ENCODE measurements at places on chromosomes 1 and 21. TPM values are rescaled to one million over a fixed set of nuclear protein-coding genes. Genes with fewer than 3 reads are reported as not detected.

- DNase-seq, result no peak
Measured at GRCh38 chr1:29675481-29676263, 439.4 kb downstream of the PTPRU start.

GRCh38 chr1:229093609-229094336, 177.1 kb upstream of the RAB4A start:
- no peak for DNase-seq

- DNase-seq, result no peak
Measured at GRCh38 chr1:107933736-107934135, 31.2 kb downstream of the VAV3 start.

- DNase-seq, result no peak
Measured at GRCh38 chr1:74502432-74502831, 10.0 kb downstream of the LRRC53 start.

DNA sequence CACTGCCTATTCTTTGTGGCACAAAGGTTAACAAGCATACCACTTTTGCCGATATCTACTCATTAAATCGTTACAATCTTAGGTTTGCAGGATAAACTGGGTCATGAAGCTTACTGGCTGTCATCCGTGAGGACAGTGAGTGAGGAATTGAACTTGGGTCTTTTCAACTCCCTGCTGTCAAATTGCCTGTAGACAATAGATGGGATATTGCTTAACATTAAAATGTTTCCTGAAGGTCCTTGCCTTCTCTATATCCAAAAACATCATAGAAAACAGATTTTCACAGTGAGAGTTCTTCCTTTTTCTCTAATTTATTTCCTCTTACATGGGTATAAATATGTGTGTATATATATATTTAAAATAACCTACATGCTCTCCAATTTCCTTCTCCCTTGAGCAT, 257.8 kb downstream of the LMO4 start:
- DNase-seq, result no peak

DNA sequence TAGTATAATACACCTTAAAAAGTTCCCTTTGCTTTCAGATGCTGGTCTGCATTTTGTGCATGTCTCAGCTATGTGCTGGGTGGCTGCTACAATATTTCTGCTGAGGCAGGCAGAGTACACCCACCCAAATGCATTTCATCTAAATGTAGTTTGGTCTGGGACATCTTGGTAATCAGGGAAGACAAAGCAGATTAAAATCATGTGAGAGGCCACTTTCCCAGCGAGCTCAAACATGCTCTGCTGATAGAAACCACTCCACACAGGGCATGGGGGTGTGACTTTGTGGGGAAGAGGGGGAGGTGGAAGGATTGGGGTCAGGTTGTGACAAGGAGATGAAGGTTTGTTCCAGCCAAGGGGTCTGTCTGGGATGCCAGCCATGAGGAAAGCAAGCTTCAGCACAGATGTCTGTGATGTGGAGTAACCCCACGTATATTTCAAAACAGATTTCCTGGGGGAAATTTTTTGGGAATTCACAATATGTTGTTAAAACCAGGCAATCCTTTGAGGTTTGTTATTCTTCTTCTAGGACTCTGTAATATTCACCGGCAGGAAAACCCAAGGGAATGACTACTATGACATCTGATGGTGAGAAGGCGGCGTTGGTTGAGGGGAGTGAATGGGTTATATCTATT, 255.1 kb upstream of the FGGY start:
- no peak for DNase-seq

- DNase-seq, result no peak
Measured at GRCh38 chr1:205950280-205950679, 7.0 kb upstream of the SLC26A9 start.

- peak; percentile 92 for DNase-seq
Measured at GRCh38 chr1:8873506-8874229, 4.8 kb downstream of the ENO1 start.

GRCh38 chr1:6547301-6547700, 7.0 kb downstream of the NOL9 start:
- no peak for DNase-seq

GRCh38 chr21:45211661-45212060, 76.0 kb downstream of the POFUT2 start:
- no peak for DNase-seq

DNA sequence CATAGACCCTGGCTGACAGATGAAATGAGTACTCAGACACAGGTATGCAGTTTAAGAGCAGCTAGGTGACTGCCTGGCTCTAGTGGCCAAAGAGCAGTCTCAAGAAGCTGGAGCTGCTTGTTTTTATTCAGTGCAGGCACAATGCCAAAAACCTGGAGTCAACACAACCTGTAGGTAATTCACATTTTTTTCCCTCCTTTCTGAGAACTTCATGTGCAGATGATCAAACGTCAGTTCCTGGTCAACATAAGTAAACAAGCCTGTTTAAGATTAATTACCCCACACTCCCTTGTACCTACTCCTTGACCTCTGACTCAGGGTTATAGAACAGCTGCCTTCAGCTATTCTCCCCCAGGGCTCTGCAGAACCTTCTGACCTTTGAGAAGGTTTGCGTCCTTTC, 17.3 kb upstream of the ACADM start:
- no peak for DNase-seq

- no peak for DNase-seq
Measured at GRCh38 chr21:34844924-34845238, 176.1 kb downstream of the CLIC6 start.

- no peak for DNase-seq
Measured at GRCh38 chr1:903305-903704, 20.4 kb upstream of the SAMD11 start.

GRCh38 chr1:67376381-67376780, 53.8 kb downstream of the SERBP1 start:
- no peak for DNase-seq

- DNase-seq, result no peak
Measured at GRCh38 chr1:42928859-42929258, 29.8 kb downstream of the SLC2A1 start.

DNA sequence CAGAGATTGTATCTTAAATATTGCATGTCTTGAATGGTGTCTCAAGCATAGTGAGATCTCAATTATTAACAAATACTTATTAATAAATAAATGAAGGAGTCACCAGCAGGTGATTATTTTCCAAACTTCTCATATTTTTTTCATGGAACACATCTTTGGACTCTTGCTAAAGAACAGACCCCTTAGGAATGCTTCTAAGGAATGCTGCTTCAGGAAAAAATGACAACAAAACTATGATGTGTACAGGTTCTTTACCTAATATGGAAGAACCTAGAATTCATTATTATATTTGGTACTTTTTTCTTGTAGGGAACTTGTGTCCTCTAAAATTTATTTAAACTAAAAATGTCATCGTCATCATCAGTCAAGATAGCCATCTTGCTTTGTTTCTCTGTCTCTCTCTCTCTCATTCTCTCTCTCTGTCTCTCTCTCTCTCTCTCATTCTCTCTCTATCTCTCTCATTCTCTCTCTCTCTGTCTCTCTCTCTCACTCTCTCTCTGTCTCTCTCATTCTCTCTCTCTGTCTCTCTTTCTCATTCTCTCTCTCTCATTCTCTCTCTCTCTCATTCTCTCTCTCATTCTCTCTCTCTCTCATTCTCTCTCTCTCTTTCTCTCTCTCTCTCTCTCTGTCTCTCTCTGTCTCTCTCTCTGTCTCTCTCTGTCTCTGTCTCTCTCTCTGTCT, 63.0 kb upstream of the ETS2 start:
- DNase-seq, result no peak

DNA sequence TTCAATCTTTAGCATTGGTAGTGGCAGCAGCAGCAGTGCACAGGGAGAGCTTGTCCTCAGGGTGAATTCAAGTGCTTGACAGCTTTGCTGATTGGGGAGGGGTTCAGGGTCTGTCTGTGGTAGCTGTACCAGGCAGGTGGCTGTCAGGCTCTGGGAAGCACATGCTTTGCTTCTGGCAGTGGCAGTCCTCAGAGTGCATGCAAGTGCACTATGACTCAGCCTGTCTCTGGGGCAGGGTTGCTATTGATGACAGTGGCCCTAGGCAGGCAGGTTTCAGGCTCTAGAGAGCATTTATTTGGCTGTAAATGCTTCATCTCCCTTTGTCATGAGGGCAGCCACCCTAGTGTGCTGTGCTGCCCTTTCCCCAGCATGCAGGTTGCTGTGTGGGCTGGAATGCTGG, 251.9 kb upstream of the LRRC7 start:
- no peak for DNase-seq

DNA sequence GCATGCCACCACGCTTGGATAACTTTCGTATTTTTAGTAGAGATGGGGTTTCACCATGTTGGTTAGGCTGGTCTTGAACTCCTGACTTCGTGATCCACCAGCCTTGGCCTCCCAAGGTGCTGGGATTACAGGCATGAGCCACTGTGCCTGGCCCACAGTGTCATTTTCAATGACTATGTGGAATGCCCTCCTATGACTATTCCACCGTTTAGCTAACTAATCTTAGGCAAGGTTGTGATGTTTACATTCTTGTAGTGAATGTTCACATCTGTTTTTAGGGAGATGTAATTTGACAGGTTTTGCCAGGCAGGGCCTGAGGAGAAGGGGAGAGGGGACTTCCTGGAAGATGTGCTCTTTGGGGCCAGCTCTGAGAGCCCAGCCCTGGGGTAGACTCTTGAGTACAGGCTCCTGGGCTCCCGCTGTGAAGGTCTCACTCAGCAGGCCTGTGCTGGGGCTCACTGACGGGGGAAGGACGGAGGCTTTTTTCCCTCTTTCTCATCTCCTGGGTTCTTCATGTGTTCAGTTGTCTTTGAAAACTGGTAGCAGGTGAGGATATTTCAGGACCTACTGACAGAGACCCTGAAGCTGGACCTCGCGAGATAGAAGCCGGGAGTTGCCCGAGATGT, 13.2 kb downstream of the COQ8A start:
- DNase-seq, result no peak

DNA sequence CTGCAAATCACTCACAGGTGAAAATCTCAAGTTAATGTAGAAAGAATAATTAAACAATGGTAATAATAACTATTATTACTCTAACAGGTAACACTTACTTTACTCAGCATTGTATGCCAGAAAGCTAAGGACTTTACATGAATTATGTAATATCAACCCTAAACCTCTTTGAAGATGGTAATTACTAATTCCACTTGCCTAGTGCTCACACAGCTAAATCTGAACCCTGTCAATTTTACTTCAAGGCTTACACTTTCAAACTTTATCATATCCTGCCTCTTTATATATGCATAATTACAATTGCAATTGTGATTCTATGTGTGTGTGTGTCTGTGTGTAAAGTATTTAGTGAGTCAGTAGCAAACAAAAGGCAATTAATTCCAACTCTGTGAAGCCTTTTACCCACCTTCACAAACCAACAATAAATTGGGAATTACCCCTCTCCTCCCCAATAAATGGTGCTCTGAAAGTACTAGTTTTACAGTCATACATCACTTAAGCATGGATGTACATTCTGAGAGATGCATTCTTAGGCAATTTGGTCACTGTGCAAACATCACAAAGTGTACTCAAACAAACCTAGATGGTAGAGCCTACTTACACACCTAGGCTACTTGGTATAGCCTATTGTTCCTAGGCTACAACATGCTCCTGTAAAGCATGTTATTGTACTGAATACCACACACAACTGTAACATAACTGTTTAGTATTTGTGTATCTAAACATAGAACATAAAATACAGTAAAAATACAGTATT, 5.9 kb downstream of the ZNF644 start:
- no peak for DNase-seq

DNA sequence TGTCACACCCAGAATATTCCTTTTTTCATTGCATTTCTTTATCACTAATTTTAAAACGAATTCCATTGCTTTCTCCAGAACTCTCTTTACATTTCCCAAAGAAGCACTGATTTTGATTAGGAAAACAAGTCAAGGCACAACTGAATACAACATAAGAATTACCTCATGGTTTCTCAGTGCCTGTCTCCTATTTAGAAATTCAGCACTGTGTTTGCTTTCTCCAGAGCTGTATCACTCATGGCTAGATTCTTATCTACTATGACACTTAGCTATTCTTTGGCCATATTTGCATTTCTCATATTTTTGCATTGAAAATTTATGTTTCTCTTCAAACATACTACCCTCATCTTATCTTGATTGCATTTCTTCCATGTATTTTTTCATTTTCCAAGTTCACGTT, 1402.0 kb downstream of the MRPL39 start:
- no peak for DNase-seq

- no peak for DNase-seq
Measured at GRCh38 chr1:234582186-234582585, 27.8 kb downstream of the IRF2BP2 start.

- DNase-seq, result no peak
Measured at GRCh38 chr1:107824946-107825345, 140.0 kb downstream of the VAV3 start.

GRCh38 chr1:232805269-232806185, at the start of gene MAP10:
Gene MAP10, plus strand, starts transcription at chr1:232805416. Its CDS starts 34 bp downstream, at chr1:232805450.
- peak; percentile 89 for DNase-seq

- DNase-seq, result no peak
Measured at GRCh38 chr1:225556694-225557093, 96.2 kb downstream of the ENAH start.

The EPB41 gene
- 75.5 TPM for total RNA-seq

The IVNS1ABP gene
- total RNA-seq, result 116 TPM

The INAVA gene
- total RNA-seq, result not detected

The NHLH1 gene
- 0.42 TPM for total RNA-seq

The NBPF14 gene
- total RNA-seq, result 10.2 TPM

The CFHR5 gene
- not detected for total RNA-seq

The HSD11B1 gene
- 5.7 TPM for total RNA-seq

The TARDBP gene
- 190 TPM for total RNA-seq

The S100A12 gene
- not detected for total RNA-seq

The PTPRC gene
- 564 TPM for total RNA-seq

The ZZZ3 gene
- 40.5 TPM for total RNA-seq

The A3GALT2 gene
- not detected for total RNA-seq

Data from activated CD4-positive, alpha-beta T cell treated with anti-CD3 and anti-CD28 coated beads for 36 hours (primary cell).